MCF 10A (cell line): ENCODE measurements at places on chromosomes 7 and 10.

GRCh38 chr10:14803827-14804226, 29.1 kb upstream of the FAM107B start:
- no peak for DNase-seq

GRCh38 chr10:5589661-5590511, 65.1 kb downstream of the CALML3 start:
- peak; percentile 35 for DNase-seq

GRCh38 chr7:24290004-24290641, 6.1 kb downstream of the NPY start:
- DNase-seq, result peak; percentile 74

DNA sequence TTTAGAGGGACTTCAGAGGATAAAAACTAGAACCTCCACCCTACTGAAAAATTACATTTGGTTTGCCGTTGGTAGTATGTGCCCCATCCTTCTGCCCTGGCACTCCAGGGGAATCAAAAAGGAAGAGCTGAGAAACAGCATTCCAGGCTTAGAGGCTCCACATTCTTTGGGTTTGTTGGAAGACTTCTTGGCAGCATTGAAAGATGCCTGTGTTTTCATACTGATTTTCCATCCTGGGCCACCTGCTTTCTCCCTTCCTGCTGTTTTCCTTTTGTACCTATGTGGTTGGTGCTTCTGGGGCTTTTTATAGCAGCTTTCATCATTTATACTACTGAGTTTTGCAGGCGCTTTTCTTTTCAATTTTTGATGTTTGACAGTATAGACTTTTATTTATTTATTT, 61.7 kb downstream of the AUTS2 start:
- DNase-seq, result no peak

- DNase-seq, result no peak
Observed at GRCh38 chr7:137937202-137937560, 64.7 kb downstream of the CREB3L2 start.

GRCh38 chr10:49602380-49603023, 7.6 kb upstream of the SLC18A3 start:
- no peak for DNase-seq

DNA sequence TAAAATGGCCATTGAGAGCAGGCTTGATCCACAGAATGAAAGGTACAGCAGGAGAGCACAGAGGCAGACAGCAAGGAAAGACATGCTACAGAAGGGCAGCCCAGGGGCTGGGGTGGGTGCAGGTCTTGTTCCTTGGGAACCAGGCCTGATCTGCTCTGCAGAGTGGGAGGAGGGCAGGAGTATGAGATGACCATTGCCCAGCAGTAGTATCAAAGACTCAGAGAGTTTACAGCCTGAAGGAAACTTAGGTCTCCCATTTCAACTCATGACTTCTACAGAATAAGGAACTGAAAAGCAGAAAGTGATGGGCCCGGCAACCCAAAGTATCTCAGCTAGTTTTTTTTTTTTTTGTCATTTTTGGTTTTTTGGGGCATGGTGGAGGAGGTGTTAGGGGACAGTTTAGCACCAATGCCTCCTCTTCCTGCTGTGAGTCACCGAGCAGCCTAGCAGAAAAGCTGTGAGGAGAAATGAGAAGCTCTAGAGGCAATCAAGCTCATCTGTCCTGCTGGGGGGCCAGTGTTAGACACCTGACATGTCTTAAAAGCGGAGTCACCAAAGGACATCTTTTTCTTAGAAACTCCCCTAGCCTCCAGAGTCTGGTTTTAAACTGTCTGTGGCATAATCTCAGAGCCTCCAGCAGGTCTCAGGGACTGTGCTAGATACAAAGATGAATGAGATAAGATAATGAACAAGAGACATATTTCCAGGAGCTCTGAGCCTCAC, 34.3 kb upstream of the HERPUD2 start:
- DNase-seq, result no peak

- no peak for DNase-seq
Observed at GRCh38 chr7:90586091-90586490, 10.0 kb upstream of the CDK14 start.

GRCh38 chr7:34430456-34430855, 227.6 kb upstream of the NPSR1 start:
- peak; percentile 83 for DNase-seq

DNA sequence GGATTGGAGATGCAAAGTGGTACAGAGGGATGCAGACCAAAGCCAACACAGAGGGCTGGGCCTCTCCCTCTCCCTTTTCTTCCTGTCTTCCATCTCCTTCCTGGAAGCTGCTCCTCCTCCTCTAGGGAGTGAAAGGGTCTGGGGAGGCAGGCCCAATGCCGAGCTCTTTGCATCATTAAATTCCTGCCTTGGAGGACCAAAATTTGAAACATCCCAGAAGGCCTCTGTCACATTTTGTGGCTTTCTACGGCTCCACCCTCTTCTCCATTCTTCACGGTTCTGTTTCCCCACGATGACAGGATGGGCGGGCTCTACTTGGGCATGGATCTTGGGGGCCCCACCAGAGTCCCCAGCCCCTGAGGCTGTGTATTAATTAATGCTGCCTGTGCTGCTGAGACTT, 76.4 kb downstream of the NEURL1 start:
- DNase-seq, result no peak

- DNase-seq, result peak; percentile 47
Observed at GRCh38 chr7:77409005-77409738, 7.0 kb downstream of the GSAP start.

- DNase-seq, result no peak
Observed at GRCh38 chr7:27160145-27160545, 3.7 kb upstream of the HOXA7 start.

GRCh38 chr7:116142850-116143249, 67.5 kb upstream of the TES start:
- no peak for DNase-seq
